ENCODE measurements at places on chromosomes 2 and 18. TPM values are rescaled to one million over a fixed set of nuclear protein-coding genes. Genes with fewer than 3 reads are reported as not detected.

DNA sequence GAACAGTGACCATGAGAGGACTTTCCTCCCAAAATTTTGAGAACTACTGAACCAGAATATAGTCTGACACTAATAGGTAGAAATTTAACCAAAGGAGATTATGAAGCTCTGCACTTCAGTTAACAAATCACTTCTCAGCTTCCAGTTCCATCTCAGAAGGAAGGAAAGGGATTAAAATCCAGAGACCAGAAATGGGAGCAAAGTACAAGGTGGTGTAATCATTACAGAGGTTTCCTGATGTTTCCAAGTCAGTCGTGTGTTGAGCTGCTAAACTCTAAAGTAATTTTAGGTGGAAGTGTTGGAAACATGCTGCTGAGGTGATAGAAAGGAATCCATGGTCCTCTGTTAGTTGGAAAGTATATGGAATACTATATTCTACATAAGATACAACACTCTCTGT lies 10.8 kb downstream of the TYMS start:
- H3K27me3 ChIP-seq: no peaks in the 10 kb centered on the region
- peaks cover 38% of the 10 kb centered on the region for H3K36me3 ChIP-seq
- H3K4me1 ChIP-seq: no peaks in the 10 kb centered on the region
- H3K4me3 ChIP-seq: no peak overlapping the region

DNA sequence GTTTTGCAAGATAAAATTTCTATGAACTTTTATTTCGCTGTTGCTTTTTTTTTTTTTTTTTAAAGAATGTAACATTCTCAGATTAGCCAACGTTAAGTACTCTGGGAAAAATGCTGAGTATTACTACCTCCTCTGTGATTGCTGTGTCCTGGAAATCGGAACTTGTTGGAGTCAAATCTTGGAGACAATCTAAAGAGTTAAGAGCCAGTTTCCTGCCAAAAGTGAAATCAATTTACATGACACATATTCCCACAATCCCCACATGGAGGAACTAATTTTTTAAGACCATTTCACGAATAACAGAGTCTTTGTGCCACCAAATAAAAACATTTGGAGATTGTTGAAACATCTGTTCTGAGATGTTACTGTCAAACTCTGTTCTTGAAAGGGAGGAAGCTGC lies 127.8 kb downstream of the MEP1B start:
- H3K27me3 ChIP-seq: no peaks in the 10 kb centered on the region
- no peak overlapping the region for H3K27ac ChIP-seq
- DNase-seq: no peak

DNA sequence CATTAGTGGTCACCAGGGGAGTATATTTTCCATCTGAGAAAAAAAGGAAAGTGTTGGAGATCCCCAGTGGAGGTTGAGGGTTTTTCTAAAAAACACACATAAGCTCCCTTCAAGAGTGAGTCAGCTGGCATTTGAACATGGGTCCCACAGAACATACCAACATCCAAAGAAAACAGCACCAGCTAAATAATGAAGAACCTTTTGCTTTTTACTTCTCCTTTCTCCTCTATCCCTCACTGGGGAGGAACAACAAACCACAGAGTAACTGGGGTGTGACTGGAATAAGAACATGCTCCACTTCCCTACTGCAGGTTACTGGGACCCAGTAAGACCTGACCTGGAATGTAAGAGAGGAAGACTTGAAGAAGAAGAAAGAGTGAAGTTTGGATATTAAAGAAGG lies 56.5 kb upstream of the RAPH1 start:
- no peaks in the 10 kb centered on the region for H3K36me3 ChIP-seq
- DNase-seq: no peak
- no peak overlapping the region for H3K4me3 ChIP-seq
- no peak overlapping the region for H3K27ac ChIP-seq

- no peaks in the 10 kb centered on the region for H3K4me1 ChIP-seq
- no peak overlapping the region for H3K4me3 ChIP-seq
- peaks cover 11% of the 10 kb centered on the region for H3K27me3 ChIP-seq
- H3K27ac ChIP-seq: no peak overlapping the region
- peak; percentile 61 for DNase-seq
Measured at GRCh38 chr2:134988994-134989605, 58.1 kb downstream of the MAP3K19 start.

Gene LIMS4
- total RNA-seq: 2.1 TPM

GRCh38 chr18:2134364-2134763 lies 436.9 kb downstream of the METTL4 start:
- H3K27ac ChIP-seq: no peak overlapping the region
- DNase-seq: peak; percentile 13
- H3K4me3 ChIP-seq: no peak overlapping the region

- no peak overlapping the region for H3K4me3 ChIP-seq
- peak; percentile 57 for DNase-seq
- H3K36me3 ChIP-seq: no peaks in the 10 kb centered on the region
- no peaks in the 10 kb centered on the region for H3K4me1 ChIP-seq
- H3K27me3 ChIP-seq: no peaks in the 10 kb centered on the region
Measured at GRCh38 chr2:150012986-150013385, 425.4 kb upstream of the MMADHC start.

Gene MC5R
- total RNA-seq: not detected

Gene UGT1A4
- not detected for total RNA-seq

DNA sequence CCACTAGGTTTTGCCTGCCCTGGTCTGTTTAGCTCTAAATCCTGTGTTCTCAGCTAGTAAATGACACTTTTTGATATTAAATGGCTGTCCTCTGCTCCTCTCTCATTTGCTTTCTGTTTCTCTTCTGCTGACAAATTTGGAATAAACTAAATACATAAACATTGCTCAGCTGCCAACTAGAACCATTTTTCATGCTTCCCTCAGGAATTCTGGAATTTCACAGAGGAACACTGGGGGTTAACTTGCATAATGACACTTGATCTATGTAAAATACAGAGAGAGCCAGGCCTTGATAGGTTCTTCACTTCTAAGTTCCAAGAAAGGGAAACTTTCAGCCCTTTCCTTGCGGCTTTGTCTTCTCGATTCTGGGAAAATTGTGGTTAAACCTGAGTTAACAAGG lies 450.6 kb upstream of the ST6GAL2 start:
- no peak overlapping the region for H3K4me3 ChIP-seq
- DNase-seq: peak; percentile 46
- no peaks in the 10 kb centered on the region for H3K4me1 ChIP-seq
- H3K27me3 ChIP-seq: no peaks in the 10 kb centered on the region
- no peak overlapping the region for H3K27ac ChIP-seq
- no peaks in the 10 kb centered on the region for H3K36me3 ChIP-seq
